Activated naive CD4-positive, alpha-beta T cell treated with anti-CD3 and anti-CD28 coated beads, Interleukin-2, amount 10 ng/mL, durations not matched to agents 7 days and 5 days (primary cell): ENCODE measurements at places on chromosomes 12 and 14.
A peak's percentile ranks its signal among the peaks of the same experiment; 100 is the strongest.

DNA sequence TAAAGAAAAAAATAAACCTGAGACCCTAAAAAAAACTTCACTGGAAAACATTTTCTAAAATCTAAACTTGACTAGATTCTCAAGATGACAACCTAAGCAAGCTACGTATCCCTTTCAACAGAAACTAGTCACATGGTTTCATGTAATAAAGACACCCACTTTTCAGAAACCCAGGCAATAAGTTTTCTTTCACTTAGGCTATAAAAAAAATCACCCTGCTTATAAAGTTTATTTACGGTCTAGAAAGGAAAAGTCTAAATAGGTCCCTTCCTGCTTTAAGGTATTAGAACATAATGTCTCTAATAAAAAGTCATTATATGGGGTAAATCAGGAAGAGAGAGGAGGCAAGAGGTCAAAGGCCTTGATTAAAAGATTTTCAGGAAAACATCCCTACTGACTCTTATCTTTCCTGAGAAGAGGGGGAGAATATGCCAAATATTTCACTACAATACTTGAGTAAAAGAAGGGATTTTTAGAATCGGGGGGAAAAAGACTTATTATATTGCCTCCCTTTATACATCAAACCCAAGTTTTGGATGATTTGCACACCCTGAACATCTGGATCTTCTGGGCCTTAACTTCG, 9.5 kb downstream of the CLIP1 start:
- no peak for DNase-seq

- DNase-seq: peak; percentile 46
Measured at GRCh38 chr14:58501214-58501816, 73.8 kb downstream of the KIAA0586 start.

GRCh38 chr14:52879958-52880357, 70.9 kb downstream of the FERMT2 start:
- DNase-seq: no peak

- DNase-seq: no peak
Measured at GRCh38 chr12:116294454-116295165, 17.1 kb upstream of the MED13L start.

GRCh38 chr12:120677765-120678473, 9.0 kb upstream of the MLEC start:
- DNase-seq: peak; percentile 33

- DNase-seq: peak; percentile 38
Measured at GRCh38 chr14:78848234-78848820, 678.2 kb downstream of the NRXN3 start.

DNA sequence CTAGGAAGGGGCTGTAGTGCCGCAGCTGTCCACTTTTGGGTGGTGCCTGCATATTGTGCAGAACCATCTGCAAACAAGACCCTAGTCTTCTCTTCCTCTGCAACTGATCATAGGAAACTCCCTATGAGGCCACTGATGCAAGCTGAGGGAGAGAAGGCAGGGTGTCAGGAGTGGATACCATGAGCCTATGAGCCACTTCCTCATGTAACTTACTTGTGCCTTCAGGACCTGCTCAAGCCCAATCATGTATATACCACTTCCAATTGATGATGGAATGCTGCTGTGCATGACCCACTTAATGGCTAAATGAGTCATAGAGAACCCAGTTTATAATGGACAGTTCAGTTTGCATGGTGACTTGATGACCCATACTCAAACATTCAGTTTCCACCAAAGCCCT, 107.9 kb downstream of the ALG10B start:
- no peak for DNase-seq

GRCh38 chr12:92496790-92497189, 206.0 kb upstream of the PLEKHG7 start:
- DNase-seq: no peak

DNA sequence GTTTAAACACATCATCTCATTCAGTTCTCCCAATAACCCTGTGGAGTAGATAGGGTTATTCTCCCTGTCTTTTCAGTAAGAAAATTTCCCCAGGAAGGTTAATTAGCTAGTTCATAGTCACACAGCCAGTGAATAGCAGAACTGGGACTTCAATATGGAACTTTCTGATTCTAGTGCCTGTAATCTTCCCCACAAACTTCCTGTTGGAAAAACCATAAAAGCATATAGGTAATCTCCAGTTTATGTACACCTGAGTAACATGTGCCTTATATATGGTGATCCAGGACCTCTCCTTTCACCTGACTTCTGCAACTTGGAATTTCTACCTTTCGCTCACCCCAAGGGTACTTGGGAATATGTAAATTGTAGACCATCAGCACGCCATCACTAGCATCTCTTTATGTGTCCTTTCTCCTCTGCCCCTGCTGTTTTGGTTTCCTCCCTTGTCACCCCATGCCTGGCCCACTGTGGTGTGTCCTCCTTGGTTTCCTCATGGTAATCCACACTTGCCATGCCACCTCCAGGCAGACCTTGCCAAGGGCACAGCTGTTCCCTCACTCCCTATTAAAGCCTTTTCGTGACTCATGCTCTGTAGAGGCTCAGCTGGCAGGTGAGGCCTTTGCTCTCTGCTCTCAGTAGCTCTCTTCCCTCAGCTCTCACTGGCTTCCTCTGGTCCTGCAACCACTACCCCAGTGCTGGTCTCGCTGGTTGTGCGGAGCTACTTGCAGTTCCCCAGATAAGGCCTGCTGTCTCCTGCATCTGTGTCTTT, 16.7 kb downstream of the TBC1D30 start:
- no peak for DNase-seq

DNA sequence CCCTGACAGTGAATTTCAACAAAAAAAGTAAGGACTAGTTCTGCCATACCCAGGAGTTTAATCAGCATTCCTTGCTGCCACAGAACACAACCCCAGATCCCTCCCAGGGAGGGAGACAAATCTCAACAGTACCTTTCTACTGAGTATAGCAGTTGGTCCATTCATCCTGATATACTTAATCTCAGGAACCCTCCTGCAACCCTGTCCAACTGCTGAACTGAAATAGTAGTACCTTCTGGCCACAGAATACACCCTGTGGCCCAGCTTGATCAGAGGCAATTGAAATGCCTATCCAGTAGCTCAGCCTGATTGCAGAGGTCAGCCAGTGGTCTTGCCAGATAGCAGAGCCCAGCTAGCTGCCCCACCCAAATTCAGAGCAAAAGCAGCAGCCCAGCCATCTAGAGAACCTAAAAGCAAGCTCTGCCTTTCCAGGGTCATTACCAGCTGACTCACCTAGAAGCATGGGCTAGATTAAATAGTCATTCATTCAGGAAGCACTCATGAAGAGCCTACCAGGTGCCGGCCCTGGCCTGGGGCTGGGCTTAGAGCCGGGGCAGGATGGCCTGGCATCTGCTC, 40.0 kb upstream of the RHOJ start:
- no peak for DNase-seq

GRCh38 chr12:212415-212714, 1.6 kb downstream of the SLC6A12 start:
- DNase-seq: no peak

DNA sequence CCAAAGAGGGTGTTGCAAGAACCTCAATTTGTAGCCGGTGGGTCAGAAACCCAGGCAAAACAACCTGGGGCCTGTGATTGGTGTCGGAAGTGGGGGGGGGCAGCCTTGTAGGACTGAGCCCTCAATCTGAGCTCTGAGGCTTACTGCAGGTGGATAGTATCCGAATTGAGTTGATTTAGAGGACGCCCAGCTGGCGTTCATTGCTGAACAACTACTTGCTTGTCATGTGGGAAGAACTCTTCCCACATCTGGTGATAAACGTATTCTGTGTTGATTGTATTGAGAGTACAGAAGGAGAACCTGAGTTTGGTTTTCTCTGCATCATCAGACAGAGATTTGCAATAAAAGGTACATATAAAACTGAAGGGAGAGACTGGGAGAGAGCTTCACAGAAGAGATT, 5.1 kb downstream of the ANO6 start:
- no peak for DNase-seq

GRCh38 chr12:47085815-47086252, 6.1 kb upstream of the AMIGO2 start:
- DNase-seq: peak; percentile 56

DNA sequence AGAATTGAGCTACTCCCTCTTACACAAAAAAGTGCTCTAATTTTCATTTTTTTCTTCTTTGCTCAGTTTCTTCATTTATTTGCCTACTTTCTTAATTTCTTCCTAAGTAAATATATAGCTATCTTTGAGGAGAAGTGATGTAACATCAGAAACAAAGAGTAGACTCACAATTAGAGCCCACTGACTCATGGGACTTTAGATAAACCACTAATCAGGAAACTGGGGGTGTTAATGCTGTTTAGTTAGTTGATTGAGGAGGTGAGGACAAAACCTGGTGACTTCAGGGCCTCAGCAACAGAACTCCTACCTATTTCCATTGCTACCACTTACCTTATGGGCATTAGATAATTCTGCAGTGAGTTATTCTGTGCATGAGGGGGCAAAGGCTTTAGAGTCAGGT, 151.7 kb downstream of the MON2 start:
- DNase-seq: no peak

DNA sequence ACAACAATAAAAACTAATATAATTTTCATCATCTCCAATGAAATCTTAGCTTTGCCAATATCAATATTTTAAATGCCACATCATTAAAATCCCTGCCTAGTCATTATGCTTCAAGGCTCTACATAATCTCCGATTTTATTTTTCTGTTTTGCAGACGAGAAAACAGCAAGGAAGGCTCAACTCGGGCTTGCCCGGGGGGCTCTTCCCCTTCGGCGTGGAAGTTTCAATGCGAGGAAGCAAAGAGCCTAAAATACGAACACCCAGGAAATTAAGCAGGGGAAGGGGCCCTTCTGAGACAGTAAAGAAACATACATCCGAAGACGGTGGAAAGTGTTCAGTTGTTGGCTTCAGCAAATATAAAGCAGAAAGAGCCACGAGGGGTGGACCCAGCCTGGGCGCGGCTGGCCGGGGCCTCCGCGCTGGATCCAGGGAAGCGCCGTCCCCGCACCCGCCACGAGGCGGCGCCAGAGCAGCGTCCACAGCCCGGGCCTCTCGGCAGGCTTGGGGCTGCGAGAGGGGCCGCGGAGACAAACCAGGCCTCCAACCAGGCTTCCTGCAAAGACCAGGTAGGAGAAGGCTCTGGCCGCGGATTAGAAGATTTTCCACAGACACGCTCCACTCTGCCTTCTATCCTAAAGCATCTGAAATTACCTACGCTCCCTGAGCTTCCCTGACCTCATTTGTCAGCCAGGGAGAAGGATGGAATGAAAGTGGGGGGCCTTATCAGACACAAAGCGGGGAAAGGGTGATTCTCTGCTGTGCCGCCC, 77.2 kb downstream of the SERPINA3 start:
- DNase-seq: peak; percentile 64

DNA sequence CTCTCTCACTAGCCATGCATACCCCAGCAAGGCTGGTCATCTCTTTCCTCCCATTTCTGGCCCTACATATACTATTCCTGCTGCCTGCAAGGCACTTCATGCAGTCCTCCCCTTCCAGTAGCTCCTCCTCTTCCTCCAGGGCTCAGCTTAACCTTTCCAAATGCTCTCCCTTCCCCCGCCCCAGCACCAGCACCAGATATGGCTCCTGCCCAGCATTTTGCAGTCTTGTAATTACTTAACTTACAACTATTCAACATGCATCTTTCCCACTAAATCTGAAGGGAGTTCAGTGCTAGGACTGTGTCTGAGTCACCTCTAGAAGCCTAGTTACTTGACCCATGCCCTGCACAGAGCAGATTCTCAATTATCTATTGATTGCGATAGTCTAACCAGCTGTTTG, 1.8 kb upstream of the FBXO21 start:
- no peak for DNase-seq

DNA sequence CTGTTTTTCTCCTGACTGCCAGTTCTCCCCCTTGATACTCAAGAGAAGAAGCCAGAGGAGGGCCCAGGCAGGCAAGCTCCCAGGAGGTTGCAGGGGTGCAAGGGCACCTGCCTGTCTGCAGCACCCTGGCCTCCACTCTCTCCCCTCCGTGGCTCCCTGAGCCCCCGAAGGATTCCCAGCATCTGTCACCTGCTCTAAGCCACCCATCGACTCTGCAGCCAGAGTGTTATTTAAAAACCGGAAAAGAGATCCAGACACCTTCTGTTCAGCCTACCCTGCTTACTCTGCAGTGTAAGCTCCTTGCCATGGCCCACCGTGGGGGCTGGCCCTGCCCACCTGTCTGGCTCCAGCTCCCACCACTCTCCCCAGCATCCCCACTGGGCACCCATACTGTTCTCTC, 121.4 kb downstream of the KSR2 start:
- no peak for DNase-seq

DNA sequence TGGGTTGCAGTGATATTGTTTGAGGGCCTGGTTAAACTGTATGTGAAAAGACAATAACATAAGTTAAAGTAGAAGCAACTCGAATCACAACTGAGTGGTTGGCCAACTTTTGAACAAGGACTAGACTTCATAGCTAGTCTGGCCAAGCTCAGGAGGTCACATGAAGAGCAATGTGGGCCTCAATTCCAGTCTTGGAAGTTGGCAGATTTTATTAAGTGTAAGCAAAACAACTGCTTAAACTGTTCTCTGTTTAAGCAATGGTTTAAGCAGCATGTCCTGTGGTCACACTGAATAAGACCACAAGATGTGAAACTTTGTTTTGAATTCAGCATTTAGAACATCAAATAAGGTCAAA, 100.4 kb downstream of the TMTC3 start:
- DNase-seq: no peak

DNA sequence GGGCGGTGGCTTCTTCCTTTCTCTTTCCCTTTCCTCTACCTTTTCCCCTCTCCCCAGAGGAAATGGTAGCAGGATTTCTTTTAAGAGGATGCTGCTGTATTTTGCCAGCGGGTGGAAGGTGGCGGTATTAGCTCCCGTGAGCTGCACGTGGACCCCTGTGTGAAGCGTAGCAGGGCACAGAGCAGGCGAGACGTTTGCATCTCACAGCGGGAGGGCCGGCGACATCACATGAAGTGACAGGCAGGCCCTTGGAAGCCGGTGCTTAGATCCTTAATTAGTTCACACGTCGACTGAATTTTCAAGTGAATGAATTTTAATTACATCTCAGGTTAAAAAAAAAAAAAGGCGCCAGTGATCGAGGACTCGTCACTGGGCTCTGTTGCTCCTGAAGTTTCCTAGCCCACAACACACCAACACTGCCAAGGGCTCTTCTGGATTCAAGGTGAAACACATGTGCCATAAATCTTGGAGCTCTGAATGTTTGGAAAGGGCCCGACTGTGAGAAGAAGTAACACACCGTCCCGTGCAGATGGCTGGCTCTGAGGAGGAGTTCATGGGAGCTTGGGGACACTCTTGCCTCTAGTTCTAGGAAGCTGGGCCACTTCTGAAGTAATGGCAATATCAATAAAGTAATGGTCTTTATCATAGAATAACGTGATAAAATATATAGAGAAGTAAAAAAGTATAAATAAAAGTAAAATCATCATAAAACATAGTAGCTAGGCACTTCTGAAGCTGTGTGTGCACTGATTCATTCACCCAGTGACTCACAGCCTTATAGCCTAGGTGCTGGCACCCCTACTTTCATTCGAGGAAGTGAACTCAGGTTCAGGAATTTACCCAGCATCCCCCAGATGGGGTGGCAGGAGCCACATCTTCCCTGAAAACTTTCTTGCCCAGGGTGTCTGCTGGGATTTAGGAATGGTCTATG, 75.3 kb downstream of the AACS start:
- DNase-seq: no peak

DNA sequence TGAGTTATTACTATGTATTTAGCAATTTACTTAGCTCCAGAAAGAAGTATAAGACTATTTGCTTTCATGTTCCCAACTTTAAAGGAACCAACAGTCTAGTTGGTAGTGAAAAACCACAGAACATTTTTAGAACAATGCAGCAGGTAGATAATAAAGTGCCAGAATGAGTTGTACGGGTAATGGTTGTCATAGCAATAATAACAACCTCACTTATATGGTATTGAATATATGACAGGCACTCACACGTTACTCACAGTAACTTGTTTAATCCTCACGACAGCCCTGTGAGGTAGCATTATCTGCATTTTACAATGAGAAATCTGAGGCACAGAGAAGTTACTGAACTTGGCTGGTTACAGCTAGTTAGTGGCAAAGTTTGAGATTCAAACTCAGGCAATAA, 10.6 kb upstream of the GAPDH start:
- no peak for DNase-seq
